ENCODE measurements at places on chromosomes 4 and X.

DNA sequence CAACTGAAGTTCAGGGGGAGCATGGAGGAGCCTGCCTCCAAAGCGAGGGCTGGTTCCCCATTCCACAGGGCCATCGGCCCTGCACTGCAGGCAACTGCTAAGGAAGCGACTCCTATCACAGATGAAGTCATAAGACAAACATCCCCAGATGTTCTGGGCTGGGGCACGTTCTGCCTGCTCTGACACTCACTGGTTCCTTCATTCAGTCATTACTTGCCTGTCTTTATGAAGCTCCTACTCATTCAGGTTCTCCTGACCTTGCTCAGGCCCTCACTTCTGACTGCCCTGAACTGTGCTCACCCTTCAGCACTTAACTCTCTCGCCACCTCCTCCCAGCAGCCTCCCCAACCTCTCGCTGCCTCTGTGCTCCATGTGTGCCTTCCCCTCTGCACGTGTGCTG, 2.5 kb upstream of the SLC2A9 start:
- no peak for DNase-seq

- no peak for DNase-seq
Observed at GRCh38 chr4:74267998-74268606, 40.2 kb upstream of the EPGN start.

DNA sequence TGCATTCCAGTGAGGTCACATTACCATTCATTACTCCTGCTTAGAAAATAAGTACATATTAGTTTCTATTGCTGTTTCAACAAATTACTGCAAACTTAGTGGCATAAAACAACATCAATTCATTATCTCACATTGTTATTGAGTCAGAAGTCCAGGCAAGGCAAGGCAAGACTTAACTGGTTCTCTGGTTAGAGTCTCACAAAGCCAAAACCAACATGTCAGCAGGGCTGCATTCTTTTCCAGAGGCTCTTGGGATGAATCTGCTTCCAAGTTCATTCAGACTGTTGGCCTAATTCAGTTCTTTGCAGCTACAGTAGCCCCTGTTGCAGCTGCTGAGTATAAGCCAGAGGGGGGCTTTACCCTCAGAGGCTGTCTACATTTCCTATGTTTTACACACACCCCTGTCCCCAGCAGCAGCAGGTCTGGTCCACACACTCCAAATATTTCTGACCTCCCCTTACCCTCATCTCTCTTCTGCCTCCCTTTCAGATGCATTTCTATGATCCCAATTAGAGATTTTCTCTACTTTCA, 892.1 kb upstream of the EPHA5 start:
- DNase-seq = no peak

- DNase-seq = no peak
Observed at GRCh38 chr4:187726485-187726884, 269.1 kb upstream of the ZFP42 start.

All from brain (organoid and tissue), 16 donors.